ENCODE measurements at places on chromosomes 7 and 10.
A peak's percentile ranks its signal among the peaks of the same experiment; 100 is the strongest.

GRCh38 chr10:125707541-125708468 is 11.7 kb upstream of the EDRF1 start:
- H3K4me3 ChIP-seq: no peak overlapping the region
- H3K27me3 ChIP-seq: peaks cover 2% of the 10 kb centered on the region
- no peaks in the 10 kb centered on the region for H3K4me1 ChIP-seq

- no peak for DNase-seq
- H3K27me3 ChIP-seq: no peaks in the 10 kb centered on the region
- H3K4me1 ChIP-seq: no peaks in the 10 kb centered on the region
- no peak overlapping the region for H3K27ac ChIP-seq
Measured at GRCh38 chr10:56920601-56921261, 559.7 kb upstream of the ZWINT start.

DNA sequence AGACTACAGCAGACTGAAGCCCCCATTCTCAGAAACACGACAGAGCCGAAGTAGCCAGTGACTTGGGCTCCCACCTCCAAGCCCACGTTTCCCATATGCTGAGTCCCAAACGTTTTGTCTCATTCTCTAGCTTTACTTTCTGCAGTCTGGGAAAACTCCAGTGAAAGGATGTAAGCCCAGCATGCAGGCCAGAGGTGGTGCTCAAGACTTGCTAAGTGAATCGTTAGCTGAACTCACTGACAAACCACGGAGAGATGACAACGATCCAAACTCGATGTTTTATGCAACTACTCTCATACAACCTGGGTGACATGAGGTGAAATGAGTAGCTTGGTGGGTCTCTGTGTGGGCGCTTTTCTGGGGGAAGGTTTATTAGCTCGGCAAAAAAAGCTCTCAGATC is 731.8 kb downstream of the SUGCT start:
- H3K36me3 ChIP-seq: no peaks in the 10 kb centered on the region
- no peak overlapping the region for H3K27ac ChIP-seq
- H3K4me1 ChIP-seq: no peaks in the 10 kb centered on the region
- H3K27me3 ChIP-seq: no peaks in the 10 kb centered on the region
- H3K4me3 ChIP-seq: no peak overlapping the region

DNA sequence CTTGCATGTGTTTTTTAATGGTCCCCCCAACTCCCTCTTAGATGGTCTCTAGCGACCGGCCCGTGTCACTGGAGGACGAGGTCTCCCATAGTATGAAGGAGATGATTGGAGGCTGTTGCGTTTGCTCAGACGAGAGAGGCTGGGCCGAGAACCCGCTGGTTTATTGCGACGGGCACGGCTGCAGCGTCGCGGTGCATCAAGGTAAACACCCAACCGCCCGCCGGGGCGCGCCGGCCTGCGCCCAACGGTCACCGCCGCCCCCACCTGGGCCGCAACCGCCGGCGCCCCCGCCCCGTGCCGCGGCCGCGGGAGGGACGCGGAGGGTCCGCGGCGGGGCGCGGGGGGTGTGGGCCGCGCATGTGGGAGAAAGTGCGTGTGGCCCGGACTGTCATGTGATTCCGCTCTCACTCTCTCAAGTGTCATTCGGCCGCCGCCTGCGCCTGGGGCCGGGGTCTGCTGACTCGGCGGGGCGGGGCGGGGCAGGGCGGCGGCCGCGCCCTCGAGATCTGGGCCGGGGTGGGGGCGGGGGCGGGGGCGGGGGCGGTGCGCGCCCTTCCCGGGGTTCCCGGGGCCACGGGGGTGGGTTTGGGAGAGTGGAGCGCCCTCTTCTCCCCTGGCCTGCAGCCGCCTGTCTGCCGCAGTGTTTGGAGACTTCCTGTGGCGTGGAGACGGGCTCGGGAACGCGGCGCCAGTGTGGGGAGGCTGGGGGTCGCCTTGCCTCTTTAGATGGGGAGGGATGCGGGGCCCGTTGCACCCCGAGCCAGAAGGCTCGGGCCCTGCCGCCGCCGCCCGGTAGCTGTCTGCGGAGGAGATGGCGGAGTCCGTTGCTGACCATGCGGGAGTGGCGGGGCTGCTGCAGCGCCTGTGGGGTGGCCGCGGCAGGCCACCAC is 817 bp downstream of the MLLT10 start:
- no peaks in the 10 kb centered on the region for H3K27me3 ChIP-seq
- H3K27ac ChIP-seq: peak overlapping the region; percentile 76
- DNase-seq: peak; percentile 59
- peaks cover 10% of the 10 kb centered on the region for H3K4me1 ChIP-seq

DNA sequence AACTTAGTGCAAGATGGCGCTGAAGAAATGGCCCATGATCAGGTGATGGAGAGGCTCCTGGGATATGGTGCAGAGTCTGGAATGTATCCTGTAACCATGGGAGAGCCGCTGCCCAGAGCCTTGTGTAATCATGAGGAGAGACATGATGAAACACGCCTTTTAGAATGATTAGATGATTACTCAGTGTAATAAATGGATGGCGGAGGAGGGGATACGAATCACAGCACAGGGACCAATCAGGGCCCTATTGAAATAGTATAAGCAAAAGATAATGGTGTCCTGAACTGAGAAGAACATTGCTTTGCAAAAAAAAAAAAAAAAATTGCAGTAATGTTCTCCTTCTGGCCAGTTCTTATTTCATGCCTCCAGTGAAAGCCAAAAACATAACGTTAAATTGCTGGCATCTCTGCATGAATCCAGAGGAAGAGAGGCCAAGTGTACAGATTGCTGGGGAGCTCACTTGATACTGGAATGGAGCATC is 668.5 kb upstream of the AUTS2 start:
- H3K27ac ChIP-seq: no peak overlapping the region
- no peak overlapping the region for H3K4me3 ChIP-seq
- no peaks in the 10 kb centered on the region for H3K27me3 ChIP-seq
- no peak for DNase-seq
- H3K4me1 ChIP-seq: no peaks in the 10 kb centered on the region
- peaks cover 4% of the 10 kb centered on the region for H3K36me3 ChIP-seq

DNA sequence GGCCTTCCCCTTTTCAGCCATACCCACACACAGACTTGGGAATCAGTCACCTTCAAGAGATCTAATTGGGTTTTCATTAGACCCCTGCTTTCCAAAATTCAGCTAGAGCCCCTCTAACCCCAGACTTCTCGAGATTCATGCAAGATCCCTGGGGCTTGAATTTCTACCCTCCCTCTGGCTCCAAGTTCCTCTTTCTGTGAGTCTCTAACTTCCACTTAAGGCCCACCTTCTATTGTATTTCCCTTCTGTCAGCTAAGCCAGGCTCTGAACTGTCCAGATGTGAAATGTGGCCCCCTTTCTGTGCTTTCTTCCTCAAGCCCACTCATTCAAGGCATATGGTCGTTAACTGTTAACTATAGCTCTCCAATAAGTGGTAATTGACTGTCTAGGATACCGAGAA is 132.2 kb downstream of the ZNF365 start:
- H3K4me3 ChIP-seq: no peak overlapping the region
- no peaks in the 10 kb centered on the region for H3K36me3 ChIP-seq
- no peak for DNase-seq
- H3K27ac ChIP-seq: no peak overlapping the region
- no peaks in the 10 kb centered on the region for H3K4me1 ChIP-seq

Data from activated T-cell treated with anti-CD3 and anti-CD28 coated beads, Interleukin-2, amount 50 U/mL, for 72 hours (primary cell).